ENCODE measurements at places on chromosomes 5 and 9.

GRCh38 chr9:91714874-91715615 is 235.0 kb downstream of the ROR2 start:
- DNase-seq, result no peak

- no peak for DNase-seq
Observed at GRCh38 chr5:66981266-66982055, 215.1 kb downstream of the CD180 start.

GRCh38 chr9:99814359-99814758 is 7.3 kb upstream of the NR4A3 start:
- no peak for DNase-seq

GRCh38 chr5:75664979-75665378 is 52.3 kb downstream of the POC5 start:
- no peak for DNase-seq

GRCh38 chr9:5735072-5735471 is 97.8 kb downstream of the ERMP1 start:
- no peak for DNase-seq

DNA sequence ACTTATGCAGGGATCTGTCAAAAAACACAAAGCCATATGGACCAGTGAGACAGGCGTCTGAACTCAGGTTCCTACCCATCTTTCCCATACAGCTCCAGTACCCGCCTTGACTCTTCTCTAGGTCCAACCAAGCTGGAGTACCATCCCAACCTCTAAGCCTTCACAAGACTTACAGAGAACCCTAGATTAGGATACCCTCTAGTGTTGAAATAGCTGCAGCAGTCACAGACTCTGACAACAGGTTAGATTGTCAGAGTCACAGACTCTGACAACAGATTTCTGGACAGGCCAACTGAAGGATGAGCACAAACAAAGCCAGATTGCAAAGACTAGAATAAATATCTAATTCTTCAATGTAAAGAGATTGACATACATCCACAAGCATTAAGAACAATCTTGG is 266.1 kb downstream of the GRIA1 start:
- DNase-seq, result no peak

DNA sequence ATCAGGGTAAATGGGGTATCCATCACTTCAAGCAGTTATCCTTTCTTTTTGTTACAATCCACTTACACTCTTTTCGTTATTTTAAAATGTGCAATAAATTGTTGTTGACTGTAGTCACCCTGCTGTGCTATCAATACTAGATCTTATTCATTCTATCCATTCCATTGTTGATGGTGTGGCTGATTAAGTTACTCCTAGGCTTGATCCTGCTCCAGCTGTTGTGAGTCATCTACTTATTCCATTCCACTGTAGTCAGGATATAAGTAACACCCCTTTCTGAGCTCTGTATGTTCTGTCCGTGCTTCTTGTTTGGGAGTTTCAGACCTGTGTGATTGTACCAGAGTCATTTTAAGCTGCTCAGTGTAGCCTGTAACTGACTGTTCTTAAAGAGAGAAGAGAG is 122.5 kb upstream of the RUSC2 start:
- DNase-seq, result no peak

Data from stimulated activated CD8-positive, alpha-beta memory T cell treated with anti-CD3 and anti-CD28 coated beads, Interleukin-4, amount 100 ng/mL, for 4 hours (primary cell).